ENCODE measurements at places on chromosomes 2 and 18.

DNA sequence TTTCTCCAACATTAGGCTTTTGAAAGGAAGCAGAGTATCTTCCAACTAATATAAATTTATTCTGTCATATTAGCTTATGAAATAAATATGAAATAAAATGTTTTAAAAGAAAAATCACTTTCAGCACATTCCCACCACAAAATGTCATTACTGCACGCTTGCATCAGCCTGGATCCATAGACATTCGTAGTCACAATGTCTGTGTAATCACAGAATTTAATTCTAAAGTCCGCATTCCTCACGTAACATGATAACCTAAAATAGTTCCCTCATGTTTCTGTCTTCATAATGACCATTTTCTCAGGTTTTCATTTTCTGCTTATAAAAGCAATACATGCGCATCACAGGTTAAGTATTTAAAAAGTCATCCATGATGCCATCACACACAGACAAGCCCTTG is 47.1 kb downstream of the HDAC4 start:
- DNase-seq, result no peak

DNA sequence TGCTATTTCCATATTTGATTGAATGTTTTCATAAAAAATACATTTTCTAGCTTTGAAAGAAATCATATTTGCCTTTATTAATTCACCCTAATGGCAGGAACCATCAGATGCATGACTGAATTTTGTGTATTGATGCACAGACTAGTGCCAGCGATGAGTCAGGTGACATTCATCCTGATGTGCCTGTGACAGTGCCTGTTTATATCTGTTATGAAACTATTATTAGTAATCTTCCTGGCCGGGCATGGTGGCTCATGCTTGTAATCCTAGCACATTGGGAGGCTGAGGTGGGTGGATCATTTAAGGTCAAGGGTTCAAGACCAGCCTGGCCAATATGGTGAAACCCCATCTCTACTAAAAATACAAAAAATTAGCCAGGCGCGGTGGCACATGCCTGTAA is 170.0 kb downstream of the TSN start:
- DNase-seq, result no peak

GRCh38 chr2:74533464-74533863 is 3.7 kb downstream of the HTRA2 start:
- DNase-seq, result no peak

DNA sequence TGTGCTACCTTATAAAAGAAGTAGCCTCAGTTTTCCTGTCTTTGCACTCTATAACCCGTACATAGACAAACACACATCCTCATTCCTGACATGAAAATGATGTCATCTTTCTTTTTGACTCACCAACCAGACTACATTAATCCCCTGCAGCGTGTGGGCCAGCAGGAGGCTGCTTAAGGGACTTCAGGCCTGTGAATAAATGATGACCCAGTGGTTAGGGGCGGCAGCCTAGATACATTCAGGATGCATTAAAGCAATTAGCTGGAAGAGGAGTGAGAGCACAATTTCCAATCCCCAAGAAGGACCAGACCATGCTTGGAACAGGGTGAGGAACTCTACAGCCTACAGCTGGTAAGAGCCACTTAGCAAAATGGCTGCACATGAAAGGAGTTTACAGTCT is 57.3 kb upstream of the KLF7 start:
- no peak for DNase-seq

DNA sequence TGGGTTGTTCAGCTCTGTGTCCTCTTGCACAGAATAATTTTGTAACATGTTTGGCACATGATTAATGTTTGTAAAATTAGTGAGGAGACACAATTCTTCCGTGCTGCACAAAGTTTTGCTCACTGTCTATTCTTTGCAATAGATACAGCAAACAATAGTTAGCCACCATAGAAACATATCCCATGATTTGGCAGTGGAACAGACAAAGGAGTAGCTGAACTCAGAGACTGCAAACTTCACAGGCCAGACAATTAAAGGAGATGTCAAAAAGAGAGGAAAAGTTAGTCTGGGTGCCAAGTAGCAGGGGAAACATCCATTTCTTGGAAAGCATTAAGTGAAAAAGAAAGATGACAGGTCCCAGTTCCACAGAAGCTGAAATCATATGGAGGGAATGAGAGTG is 267.4 kb upstream of the NRXN1 start:
- DNase-seq, result no peak

DNA sequence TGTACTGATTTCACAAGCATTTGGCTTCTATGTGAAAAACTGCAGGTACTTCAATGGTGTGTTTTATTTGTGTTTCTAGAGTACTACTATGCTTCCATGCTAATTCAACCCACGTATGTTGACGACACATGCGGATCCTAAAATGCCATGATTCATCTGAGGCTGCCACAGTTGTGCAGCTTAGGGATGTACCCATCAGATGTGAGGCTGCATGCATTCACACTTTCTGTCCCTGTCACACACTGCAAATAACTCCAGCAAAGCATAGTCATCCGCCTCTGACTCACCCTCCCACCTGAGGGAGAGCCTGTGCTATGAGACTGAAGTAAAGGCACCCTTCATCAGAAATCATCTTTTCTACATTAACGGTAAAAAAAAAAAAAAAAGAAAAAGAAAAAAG is 22.1 kb upstream of the SERTAD2 start:
- no peak for DNase-seq

- no peak for DNase-seq
These were observed 1240.3 kb upstream of the ACVR2A start for GRCh38 chr2:146604521-146604920.

DNA sequence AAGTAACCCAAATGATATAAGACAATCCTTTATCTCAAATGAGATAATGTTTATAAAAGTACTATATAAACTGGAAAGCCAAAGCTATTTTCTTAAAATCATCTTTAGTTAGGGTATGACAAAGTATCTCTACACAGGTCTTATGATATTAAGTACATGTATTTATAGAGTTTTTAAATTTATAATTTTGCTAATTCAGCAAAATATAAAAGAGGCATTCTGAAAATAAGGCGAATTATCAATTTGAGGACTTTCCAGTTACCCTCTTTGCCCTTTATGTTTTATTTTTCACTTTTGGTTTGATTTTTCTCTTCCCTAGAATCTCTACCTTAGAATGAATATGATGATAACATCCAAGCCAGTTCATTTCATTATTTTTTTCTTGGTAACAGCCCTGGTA is 115.2 kb downstream of the ZNF521 start:
- no peak for DNase-seq

GRCh38 chr2:182980115-182980514 is 58.1 kb downstream of the NCKAP1 start:
- DNase-seq, result no peak

- DNase-seq, result no peak
These were observed 122.3 kb downstream of the PLCL1 start for GRCh38 chr2:197926673-197927072.

- DNase-seq, result no peak
These were observed 244.7 kb downstream of the NBAS start for GRCh38 chr2:15316370-15316814.

DNA sequence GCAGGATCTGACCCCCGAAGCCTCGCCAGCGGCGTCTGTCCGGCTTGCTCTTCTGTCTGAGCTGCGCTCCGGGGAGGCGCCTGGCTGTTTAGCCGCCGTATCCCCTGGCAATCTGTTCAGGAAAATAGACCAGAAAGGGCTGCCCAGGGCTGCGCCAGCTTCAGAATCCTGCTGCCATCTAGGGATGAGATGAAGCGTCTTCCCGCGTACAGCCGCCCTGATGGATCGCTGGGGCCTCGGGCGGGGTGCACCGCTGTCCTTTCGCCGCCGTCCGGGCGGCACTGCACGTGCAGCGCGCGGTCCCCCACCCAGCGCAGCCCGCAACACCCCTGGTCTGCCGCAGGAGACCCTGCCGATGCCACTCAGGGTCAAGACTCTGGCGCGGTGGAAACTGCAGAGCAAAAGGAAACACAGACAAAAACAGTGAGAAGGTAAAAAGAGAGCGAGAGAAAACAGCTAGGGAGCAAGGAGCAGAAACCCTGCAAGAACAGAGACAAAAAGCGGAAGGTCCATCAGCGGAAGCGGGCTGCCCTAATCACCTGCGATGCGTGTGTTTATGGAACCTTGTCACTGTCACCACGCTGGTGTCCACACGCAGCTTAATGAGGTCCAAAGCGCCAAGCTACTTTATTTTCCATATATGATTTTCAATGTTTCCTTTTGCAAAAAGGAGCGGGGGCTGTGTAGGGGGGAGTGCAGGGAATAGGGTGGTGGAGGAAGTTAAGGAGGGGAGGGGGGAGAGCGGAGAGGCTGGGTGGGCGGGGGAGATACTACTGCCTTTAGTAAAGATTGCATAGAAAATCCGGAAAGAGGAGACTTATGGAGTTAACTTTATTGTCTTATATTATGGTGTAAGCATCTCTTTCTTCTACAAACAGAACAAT is 2113.3 kb upstream of the PIK3C3 start:
- no peak for DNase-seq

DNA sequence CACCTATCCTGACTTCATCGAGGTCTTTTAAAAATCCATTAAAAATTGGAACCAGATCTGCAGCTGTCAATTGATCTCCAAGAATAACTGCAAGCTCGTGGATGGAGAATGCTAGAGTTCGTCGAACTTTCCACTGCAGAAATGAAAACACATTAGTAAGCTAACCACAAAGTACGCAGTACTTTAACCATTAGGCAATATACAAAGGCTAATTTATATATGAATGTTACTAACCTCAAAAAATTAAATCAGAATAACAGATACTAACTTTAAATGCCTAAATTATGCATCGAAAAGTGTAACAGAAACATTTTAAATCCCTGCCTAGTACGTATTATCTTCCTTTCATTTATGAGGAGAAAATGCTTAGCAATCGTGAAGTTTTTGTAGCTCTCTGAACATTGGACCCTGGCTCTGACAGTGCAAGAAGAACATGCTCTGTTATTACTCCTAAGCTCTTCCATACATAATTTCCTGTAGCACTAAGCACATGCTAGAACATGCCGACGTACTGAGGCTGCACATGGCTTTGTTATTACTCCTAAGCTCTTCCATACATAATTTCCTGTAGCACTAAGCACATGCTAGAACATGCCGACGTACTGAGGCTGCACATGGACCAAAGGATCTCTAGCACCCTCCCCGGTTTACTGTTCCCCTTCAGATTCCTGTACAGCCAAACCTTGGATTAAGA is 57.0 kb downstream of the PPP4R1 start:
- no peak for DNase-seq

DNA sequence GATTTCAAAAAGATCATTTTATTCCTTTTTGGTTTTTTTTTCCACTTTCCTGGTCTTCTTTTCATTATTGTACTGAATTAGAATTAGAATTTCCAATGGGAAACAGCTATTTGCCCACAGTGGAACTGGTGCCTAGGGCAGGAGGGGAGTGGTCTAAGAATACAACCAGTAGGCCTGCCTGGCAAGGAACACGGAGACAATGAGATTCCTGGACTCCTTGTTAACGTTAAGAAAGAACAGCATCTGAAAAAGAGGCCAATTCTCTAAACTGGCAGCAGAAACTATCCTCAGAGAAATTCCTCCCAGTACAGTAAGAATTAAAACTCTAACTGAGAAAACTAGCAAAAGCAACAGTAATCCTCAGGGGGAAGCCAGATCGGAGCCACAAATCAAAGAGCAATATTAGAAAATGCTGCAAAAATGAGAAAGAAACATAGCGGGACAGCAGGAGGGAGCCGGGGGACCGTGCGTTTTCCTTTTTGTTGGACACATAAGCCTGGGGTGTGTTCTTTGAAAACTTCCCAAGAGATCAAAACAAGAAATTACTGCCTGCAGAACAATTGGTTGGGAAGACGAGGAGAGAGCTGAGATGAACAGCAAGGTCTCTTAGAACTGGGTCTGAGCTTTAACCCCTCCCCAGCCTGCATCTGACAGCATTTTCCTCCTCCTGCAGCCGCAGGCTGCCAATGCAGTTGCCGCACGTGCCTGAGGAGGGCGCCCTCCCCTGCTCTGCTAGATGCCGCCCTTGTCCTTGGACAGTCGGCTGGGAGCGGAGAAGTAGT is 776.0 kb downstream of the TSN start:
- DNase-seq, result no peak

Measured in AG04449 (cell line).